Skeletal muscle cell (primary cell): ENCODE measurements at places on chromosomes 5 and 9.

DNA sequence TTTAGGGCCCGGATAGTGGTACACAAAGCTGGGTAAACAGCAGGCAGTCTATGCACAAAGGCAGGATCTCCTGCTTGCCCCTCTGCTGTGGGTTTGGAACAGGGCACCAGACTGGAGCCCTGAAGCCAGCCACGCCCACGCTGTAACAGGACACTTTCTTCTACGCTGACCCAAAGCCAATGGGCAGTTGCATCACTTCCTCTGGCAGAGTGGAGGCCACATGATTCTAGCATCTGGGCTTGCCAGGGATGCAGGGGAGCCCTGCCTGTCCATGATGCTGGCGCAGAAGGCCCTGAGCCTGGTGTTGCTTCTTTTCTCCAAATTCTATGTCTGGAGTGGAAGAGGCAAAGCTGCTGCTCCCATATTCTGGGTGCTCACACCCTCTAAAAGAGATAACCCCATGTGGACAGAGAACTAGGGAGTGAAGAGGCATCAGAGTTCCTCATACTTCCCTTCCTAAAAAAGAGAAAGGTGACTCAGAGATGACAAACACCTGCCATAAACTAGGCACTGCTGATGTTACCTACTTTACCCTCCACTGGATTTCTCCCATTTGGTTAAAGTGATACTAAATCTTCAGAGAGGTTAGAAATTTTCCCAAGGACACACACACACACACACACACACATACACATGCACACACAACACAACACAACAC is 260.3 kb upstream of the KLF4 start:
- peak; percentile 86 for DNase-seq

- no peak for DNase-seq
Observed at GRCh38 chr9:109286981-109287380, 33.9 kb downstream of the EPB41L4B start.

DNA sequence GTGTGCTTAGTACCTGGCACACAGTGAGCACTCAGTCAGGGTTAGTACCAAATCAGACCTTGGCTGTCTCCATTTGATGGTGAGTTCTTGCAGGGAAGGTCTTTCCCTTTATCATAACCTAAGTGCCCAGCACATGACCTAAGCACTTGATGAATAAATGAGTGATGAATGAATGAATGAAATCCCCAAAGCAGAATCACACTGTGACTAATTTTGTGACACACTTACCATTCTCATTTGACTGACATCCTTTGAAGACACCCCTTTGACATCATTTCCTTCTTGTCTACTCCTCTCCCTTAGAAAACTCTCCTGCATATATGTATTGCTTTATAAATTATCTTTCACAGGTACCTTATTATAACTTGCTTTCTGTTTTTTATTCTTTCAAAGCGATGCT is 130.2 kb upstream of the ELL2 start:
- no peak for DNase-seq

GRCh38 chr5:177537389-177538361 is 16.7 kb downstream of the FAM193B start:
- peak; percentile 69 for DNase-seq

GRCh38 chr5:99032234-99033013 is 103.6 kb upstream of the CHD1 start:
- DNase-seq = peak; percentile 59

DNA sequence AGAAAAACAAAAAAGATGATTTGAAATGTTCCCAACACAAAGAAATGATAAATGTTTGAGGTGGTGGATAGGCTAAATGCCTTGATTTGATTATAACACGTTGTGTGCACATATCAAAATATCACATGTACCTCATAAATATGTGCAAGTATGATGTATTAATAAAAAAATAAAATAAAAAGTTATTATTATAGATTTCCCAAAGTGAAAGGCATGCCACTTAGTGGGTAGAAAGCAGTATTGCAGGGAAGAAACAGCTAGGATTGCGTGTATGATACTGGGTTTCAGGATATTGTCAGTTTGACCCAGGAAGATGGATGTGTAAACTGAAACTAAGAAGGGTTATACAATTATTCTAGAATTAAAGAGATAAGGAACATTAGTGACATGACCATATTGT is 3.6 kb upstream of the TMEM38B start:
- DNase-seq = no peak

DNA sequence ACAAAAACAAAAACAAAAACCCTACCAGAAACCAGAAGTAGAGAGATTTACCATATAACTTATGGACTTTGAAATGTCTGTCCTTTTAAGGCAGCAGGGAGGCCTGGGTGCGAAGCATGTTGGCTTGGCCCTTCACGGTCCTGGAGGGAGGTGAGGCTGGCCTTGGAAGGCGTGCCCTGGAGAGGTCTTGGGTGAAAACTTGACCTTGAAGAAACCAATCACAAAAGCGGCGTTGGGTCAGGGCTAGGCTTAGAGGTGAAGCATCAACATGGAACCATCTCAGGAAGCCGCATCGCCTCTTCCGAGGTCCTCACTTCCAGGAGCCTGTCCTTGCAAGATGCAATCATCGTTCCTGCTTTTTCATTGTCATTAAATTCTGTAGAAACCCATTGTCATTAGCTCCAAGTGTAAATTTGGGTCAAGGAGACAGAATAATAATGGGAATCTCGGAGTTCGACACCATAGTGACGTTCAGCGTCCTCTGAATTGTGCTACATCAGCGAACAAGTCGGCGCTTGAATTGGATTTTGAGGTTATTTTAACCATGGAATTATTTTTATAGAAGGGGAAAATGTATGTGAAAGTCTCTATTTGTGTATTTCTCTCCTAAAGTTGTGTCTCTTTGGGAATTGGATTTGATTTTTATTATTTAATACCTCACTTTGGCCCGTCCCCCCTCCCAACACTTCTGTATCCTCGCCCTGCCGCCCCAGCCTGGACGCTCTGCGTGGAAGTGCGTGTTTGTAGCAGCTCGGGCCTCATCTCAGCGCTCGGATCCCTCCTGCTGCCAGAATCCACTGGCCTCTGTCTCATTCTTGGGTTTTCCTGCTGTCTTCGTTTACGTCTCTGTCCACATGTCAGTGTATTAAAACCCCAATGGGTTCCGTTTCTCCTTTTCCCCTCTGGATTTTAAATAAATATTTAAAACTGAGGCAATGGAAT is 11.1 kb upstream of the ORM1 start:
- DNase-seq = no peak

DNA sequence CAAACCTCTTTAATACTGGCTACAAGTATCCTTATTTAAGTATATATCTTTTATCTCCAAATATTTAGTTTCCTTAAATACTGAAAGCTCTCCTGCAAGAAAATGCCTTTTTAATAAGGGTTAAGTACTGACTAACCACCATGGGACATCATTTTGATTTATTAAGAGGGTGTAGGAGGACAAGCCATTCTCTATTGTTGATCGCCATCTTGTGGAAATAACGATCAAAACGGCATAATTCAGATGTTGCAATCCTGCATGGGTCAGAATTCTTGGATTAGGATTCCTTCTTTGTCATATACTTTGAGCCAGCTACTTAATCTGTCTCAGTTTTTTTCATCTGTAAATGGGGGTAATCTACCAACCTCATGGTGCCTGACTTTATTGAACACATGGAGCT is 28.7 kb upstream of the C5orf46 start:
- no peak for DNase-seq

GRCh38 chr5:114191441-114191840 is 170.4 kb upstream of the KCNN2 start:
- no peak for DNase-seq

DNA sequence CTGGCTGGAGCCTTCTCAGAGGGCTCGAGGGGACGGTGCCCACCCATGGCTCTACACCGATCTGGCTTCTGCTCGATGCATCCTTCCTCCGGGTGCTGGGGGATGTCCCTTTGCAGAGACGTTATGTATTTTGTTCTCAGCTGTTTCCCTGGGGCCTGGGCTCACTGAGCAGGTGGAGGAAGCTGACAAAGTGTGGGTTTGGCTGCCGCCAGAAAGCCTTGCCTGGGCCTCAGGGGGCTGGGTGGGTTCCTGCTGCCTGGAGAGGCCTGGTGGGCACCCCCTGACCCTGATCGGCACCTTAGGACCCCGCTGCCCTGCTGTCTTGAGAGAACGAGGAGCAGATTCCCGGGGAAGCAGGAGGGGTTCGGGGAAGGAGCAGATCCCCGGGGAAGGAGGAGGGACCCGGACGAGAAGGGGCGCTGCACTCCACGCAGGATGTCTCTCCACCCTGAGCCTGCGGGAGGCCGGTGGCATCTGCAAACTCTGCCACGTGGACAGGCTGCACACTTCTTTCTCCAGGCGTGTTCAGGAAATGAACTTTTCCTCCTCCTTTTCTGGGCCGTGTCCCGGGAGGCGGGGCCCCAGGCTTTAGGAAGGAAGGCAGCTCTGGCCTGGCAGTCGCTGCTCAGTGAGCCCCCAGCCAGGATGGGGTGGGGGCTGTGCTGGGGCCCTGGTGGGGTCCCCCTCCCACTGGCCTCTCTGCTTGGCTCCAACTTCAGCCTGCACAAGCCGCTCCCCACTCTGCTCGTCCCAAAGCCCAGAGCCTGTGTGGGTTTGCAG is 148.9 kb downstream of the RXRA start:
- DNase-seq = peak; percentile 47

DNA sequence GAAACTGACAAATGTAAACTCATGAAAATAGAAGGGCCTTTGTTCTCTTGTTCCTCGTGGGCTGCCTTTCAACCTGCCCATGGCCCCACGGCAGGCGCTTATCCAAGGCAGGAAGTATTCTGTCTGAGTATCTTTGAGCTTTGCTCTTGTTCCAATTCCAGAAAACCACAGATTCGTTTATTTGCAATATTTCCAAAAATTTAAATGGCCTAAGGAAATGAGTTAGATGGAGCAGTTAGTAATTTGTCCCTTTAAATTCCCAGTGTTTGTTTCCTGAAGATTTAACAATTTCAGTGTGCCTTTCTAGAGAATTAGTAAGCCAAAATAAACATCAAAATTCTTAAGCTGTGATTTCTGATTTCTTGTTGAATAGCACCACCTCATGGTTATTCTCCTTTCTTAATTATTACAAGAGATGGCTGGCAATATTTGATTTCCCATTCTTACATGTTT is 299.4 kb upstream of the RASA1 start:
- no peak for DNase-seq

GRCh38 chr9:73151653-73152542 is at the start of gene ANXA1:
ANXA1 (plus strand) TSS chr9:73151865; CDS start chr9:73158536, 6,671 bp downstream.
- DNase-seq = peak; percentile 59

GRCh38 chr5:96718635-96719077 is 56.5 kb downstream of the CAST start:
- DNase-seq = no peak
